Vagina (tissue), 2 donors: ENCODE measurements at places on chromosomes 13 and 19. TPM values are rescaled to one million over a fixed set of nuclear protein-coding genes. Genes with fewer than 3 reads are reported as not detected.

- H3K4me3 ChIP-seq: peak overlapping the region; percentile 46
- no peaks in the 10 kb centered on the region for H3K36me3 ChIP-seq
- no peak overlapping the region for H3K27ac ChIP-seq
- no peak for DNase-seq
Measured at GRCh38 chr19:30224689-30225606, 147.2 kb upstream of the ZNF536 start.

DNA sequence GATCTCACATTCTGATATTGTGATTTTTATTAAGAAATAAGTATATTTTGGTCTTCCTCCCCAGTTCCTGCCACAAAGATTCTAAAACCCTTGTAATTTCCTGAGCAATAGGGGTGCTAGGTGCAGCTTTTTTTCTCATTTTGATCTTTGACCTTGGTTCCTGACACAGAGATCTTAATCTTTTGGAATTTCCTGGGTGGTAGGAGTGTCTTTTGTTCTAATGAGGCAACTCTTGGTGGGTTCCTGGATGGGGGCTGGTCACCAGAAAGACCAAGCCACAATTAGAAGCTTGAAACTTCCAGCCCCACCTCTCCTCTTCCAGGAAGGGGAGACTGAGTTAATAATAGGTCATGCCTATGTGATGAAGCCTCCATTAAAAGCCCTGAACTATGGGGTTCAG is 334.6 kb downstream of the FOXO1 start:
- no peak for DNase-seq
- no peaks in the 10 kb centered on the region for H3K27me3 ChIP-seq
- no peak overlapping the region for H3K4me3 ChIP-seq
- no peaks in the 10 kb centered on the region for H3K36me3 ChIP-seq

LILRB5 gene
- total RNA-seq: 12.3 TPM

DNA sequence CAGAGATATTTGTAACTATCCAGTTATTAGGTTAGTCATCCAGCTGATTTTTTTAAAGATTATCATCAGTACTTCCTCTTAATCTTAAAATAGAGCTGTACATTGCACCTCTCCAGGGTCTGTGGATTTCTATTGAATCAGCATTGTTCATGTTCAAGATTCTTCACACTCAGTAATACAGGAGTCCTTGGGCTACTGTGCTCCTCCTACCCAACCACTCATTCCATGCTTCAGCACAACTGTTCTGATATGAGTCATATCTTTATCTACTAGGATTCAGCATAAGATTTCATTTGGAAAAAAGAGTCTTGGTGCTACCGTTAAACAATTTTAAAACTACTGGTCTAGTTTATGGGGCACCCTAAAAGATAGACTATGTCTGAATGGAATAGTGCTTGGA is 357.8 kb downstream of the DCT start:
- no peak for DNase-seq
- no peak overlapping the region for H3K4me3 ChIP-seq
- H3K27ac ChIP-seq: no peak overlapping the region
- no peaks in the 10 kb centered on the region for H3K36me3 ChIP-seq

GRCh38 chr13:50144246-50145160 is 129.3 kb downstream of the KCNRG start:
- H3K27me3 ChIP-seq: no peaks in the 10 kb centered on the region
- no peak for DNase-seq
- H3K4me3 ChIP-seq: no peak overlapping the region
- H3K27ac ChIP-seq: no peak overlapping the region

NRTN gene
- 3.7 TPM for total RNA-seq

DNA sequence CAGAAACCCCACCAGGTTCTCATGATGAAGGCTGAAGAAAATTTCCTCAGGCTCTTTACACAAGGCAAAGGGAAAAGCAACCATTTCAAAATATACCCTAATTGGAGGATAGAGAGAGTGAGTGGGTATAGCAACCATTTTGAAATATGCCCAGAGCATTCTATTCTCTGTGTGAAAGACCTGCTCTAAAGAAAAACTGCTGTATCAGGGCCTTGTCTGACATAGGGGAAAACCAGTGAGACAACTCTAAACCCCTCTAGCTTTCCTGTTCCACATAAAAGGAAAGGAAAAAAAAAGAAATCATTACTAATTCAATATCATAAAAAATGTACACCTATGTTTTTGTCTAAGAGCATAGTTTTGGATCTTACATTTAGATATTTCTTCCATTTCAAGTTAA is 42.3 kb downstream of the TPTE2 start:
- no peaks in the 10 kb centered on the region for H3K27me3 ChIP-seq
- no peaks in the 10 kb centered on the region for H3K36me3 ChIP-seq
- no peak overlapping the region for H3K4me3 ChIP-seq
- no peak for DNase-seq
- no peaks in the 10 kb centered on the region for H3K4me1 ChIP-seq
- no peak overlapping the region for H3K27ac ChIP-seq

- H3K4me1 ChIP-seq: no peaks in the 10 kb centered on the region
- no peaks in the 10 kb centered on the region for H3K27me3 ChIP-seq
- DNase-seq: no peak
- H3K4me3 ChIP-seq: no peak overlapping the region
Measured at GRCh38 chr13:46687810-46688209, 109.2 kb downstream of the ESD start.
